Hepatic stellate cell (primary cell): ENCODE measurements at places on chromosomes 6 and 20.

GRCh38 chr20:11544029-11544678 is 373.5 kb upstream of the BTBD3 start:
- peak; percentile 19 for DNase-seq

DNA sequence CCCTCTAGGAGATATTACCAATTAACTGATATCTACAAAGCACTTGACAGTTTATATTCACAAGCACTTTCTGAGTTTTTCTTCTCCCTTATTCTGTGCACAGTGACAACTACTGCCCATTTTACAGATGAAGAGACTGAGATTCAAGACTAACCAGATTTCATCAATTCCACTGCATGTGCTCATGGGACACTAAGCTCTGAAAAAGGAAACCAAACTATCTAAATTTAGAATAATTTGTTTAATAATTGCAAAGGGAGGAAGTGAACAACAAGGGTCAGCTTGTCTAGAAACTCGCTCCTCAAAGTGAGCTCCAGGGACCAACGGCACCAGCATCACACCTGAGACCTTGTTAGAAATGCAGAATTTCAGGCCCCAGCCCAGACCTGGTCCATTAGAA is 50.8 kb upstream of the MYLIP start:
- DNase-seq, result no peak

- DNase-seq, result no peak
Measured at GRCh38 chr6:88377976-88378568, 211.9 kb upstream of the CNR1 start.

DNA sequence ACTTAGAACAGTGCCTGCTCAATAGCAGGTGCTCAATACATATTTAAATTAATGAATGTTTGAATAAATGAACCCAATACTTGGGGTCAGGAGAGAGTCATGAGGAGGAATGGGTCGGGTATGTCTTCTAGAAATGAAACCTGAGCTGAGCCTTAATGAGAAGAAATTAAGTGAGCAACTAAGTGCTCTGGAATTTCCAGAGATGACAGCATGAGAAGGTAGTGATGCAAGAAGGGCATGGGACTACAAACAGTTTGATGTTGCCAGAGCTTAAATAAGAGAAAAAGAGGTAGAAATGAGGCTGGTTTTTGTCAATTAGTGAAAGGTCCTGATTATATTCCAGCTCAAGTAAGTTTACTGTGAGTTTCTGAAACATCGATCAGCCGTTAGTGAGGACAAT is 82.9 kb downstream of the PDE10A start:
- DNase-seq, result no peak

DNA sequence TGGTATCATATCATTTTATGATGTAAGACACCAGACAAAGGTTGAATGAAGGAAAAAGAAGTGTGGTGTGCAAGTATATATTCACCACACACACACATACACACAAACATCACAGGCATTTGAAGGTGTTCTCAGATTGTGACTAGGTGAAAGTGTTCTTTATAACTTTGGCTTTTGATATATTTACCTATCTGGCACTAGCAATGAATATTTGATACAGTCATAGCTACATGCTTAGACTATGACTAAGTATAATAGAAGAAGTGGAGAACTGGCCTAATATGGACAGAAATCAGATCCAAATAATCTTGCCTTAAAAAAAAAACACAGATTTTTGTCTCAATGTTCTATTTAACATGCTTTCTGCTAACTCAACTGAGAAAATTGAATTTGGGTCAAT is 809.9 kb downstream of the KIF16B start:
- no peak for DNase-seq
